ENCODE measurements at places on chromosomes 2 and 18.

DNA sequence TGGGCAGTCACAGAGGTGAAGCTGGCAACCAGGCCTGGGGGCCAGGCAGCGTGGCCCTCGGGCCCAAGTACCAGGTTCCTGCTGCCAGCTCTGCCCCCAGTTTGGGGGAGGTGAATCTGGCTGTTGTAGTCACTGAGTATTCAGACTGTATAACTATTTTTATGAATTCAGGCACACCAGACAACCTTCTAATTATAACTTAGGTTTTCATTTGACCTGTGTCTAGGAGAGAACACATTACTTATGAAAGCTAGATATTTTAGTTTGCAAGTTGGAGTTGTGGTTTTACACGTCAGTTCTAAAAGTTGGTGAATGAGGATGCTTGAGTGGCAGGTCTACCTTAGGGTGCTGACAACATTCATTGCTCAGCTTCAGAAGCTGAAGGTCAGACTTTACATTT, 71.7 kb downstream of the LIMS1 start:
- no peak for DNase-seq

GRCh38 chr18:55234366-55235093, 275.3 kb upstream of the CCDC68 start:
- DNase-seq = peak; percentile 89

DNA sequence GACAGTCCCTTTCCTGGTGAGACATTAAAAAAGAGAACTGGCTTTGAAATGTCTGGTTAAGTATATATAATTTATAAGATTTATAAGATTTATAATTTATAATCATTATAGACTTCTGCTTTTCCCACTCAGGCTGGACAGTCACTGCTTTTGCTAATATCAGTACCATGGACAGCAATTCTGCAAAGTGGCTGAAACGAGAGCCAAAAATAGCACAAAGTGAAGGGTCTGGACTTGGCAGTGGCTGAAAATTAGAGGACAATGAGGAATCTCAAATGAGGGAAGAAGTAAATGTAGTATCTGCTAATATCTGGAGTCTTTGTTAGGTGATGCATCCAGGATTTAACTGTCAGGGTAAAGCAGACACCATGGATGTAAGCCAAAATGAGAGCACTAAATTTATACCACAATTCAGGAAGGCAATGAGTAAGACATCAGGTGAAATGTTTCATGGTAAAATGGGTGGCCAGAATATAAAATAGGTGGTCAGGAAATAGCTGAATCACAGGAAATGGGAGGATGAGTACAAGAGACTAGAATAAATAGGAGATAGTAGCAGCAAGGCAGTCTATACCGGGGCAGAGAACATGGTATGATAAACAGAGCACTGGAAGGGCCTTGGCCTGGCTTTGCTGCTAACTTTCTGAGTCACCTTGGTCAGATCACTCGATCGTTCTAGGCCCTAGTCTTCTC, 39.6 kb upstream of the BOD1L2 start:
- DNase-seq = no peak

DNA sequence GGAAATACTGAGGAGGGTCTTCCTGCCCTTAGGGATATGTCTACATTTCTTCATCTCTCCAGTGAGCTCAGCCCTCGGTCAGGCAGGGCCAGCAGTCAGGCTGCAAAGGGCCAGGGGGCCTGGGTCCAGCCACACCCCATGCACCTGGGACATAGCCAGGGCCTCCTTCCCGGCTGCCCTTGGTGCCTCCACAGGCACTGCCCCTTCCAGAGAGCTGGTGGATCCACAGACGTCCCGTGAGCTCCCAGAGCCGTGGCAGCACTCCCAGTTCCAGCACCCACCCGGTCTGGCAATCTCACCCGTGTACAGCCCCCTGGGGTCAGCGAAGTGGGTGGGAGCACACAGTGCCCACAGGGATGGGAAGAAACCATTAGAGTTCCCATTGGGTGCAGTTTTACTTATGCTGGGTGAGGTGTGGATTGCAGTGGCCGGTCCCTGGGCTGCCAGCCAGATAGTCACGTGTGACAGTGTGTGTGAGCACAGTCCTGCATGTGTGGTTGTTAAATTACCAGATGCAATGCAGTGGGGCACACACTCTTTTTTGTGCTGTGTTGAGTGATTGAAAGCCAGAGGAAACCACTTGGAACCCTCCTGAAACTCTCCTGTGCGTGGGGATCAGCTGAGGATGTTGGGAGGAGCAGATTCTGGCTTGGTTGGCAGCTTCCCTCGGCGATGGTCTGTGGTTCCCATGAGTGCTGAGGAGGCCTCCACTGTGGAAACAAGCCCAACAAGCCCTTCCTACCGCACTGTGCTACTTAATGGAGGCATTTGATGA, 131.0 kb downstream of the SNTG2 start:
- no peak for DNase-seq

GRCh38 chr18:47883771-47884413, 46.6 kb downstream of the SMAD2 start:
- no peak for DNase-seq

DNA sequence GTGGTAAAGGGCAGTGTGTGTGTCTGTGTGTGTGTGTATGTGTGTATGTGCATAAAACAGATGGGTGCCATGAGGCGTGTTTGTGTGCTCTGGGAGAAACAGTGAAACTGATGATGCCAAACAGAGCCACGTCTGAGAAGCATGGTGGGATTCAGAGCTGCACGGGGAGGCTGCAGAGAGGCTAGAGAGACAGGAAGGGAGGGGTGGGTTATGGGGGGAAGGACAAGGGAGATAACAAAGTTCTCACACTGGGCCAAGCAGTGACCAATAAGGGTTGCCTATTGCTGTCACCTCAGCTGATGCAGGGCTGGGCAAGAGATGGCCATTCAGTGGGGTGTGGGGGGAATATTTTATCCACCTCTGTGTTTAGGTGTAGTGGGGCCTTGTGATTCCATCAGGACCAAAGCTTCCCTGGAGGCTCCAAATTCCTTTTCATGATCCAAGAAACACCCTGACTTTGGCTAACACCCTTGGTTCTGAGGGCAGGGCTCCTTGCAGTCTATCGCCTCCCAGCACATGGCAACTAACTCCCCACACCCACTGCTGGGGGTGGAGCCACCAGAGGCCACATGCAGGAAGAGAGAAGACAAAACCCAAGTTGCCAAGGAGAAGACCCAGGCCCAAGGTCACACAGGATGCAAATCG, 54.2 kb upstream of the POMC start:
- DNase-seq = no peak

DNA sequence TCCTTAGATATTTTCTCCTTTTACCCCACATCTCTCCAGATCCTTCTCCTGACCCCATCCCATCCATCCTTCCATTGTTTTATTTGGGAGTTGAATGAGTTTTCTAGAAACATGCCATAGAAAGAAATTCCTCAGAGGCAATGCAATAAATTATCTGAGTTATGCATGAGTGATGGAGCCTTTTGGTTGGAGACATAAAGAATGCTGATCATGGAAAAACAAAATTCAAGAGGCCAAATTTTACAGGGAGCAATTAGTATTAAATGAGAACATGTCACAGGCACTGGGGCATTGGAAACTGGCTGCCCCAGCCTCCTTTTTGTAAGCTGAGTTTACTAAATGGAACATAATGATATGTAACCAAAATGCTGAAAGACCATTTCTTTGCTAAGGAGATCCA, 74.2 kb upstream of the LCLAT1 start:
- no peak for DNase-seq

- no peak for DNase-seq
Measured at GRCh38 chr18:27213123-27213717, 28.1 kb upstream of the CHST9 start.

DNA sequence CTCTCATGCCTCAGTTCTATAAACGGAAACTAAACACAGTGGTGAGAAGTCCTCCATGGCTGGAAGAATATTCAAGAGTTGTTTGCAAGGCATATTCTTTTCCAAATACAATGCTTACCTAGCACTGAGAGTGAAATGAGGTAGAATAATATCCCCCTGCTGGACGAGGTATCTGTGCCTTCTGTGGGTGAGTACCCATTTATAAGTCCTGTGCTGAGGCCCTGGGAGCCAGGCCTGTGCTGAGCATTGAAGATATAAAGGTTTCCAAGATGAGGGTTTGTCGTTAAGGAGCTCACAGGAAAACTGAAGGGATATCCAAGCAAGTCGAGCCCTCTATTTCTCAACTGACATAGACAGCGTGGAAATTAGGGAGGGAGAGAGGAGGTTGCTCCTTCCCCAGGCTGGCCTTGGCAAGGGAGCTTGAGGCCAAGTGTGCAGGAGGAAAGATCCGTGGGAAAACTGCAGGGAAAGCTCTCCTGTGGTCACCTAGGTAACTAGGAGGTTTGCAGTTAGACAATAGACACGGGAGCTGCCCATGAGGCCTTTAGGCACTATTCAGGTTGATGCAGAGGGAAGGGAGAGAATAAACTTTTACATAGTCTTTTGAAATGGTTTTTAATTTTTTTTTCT, 17.6 kb downstream of the PTPRM start:
- DNase-seq = no peak

DNA sequence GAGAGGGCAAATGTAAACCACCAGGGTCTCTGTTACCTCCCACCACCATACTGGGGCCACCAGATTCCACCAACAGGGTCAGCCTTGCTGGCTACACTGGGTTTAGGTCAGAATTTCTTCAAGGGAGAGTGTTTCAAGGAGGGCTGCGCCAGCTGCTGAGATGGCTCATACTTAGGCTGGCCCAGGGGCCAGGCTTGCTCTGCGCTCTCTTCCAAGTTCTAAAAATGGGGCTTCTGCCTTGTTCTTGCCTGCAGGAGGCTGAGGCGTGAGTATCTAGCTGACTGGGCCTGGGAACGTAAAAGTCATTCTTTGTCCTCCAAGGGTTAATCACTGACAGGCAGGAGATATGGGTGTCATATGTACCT, 28.1 kb downstream of the MRPL33 start:
- no peak for DNase-seq

DNA sequence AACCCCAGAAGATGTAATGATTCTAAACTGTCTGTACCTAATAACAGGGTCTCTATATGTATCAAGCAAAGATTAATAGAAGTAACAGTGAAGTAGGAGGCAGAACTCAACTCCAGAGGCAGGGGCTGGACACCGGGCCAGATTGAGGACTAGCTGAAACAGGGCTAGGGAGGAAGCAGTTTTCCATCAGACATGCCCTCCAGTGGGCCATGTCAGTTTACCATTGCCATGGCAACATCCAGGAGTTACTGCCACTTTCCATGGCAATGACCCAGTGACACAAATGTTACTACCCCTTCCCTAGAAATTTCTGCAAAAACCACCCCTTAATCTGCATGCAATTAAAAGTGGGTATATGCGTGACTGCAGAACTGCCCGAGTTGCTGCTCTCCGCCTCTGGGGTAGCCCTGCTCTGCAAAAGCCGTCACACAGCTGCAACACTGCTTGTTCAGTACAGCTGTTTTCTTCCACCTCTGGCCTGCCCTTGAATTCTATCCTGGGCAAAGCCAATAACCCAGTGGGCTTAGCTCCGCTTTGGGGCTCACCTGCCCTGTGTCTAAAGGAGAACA, 58.7 kb downstream of the TMEM18 start:
- peak; percentile 0 for DNase-seq

DNA sequence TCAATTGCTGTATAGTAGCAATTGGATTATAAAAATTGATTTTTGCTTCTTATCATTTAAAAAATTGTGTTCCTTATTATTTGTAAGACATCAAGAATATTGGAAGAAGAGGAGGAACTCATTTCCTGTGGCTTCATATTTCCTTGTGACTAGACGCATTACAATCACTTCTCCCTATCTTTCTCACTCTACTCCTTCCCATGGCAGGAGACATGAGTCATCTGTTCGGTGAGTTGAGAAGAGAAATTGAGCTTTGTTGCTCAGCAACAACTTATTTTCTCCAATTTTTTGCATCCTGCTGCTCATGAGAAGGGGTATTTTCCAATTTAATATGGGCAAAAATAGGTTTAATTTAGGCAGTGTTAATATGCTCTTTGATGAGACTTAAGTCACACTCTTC, 1783.9 kb downstream of the SUCLG1 start:
- DNase-seq = no peak

- DNase-seq = no peak
Measured at GRCh38 chr2:210442457-210442856, 34.1 kb downstream of the LANCL1 start.

DNA sequence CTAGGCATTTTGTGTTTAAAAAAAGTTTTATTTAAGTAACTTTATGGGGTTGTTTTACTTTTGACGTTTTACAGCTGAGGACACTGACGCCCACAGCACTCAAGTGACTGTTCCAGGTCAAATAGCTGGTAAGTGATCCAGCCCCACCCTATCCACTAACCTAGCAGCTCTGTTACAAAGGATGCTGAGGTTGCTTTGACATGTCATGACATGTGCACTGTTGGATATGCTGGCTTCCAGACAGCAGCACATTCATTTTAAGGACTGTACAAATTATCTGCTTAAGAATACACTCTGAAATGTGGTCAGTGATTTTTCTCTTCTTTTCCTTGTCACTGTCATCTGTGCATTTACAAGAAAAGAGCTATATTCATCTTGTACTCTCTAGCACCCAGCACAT, 417.5 kb downstream of the ZEB2 start:
- no peak for DNase-seq

DNA sequence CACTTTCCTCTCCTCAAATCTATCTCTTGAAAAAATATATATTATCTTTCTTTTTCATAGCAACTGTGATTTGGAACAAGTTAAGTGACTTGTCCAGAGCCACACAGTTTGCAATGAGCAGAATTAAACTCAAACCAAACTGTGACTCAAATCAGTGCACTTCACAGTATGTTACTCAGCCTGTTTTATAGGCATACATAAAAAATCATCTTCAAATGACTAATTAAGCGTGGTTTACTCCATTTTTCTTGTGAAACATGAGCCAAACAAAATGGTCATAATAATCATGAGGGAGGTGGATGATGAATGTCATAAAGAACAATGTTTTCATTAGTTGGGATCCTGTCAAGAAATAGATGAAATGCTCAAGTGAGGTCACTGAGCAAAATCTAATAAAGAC, 6.1 kb upstream of the CCDC178 start:
- no peak for DNase-seq

DNA sequence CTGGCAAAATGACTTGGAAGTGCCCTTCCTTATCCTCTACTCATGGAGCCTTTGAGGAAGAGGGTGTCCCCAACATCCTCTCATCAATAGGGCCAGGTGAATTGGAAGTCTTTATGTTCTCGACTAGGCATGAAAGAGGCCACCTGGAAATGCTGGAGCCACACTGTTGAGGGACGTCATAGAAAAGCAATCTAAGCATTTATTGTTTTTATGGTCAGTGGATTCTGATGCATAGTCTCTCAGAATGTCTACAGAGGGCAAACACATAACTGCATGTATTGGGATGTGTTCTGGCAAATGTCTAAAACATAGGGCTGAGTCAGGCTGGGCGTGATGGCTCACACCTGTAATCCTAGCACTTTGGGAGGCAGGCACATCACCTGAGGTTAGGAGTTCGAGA, 246.6 kb upstream of the SP5 start:
- no peak for DNase-seq

Measured in retina (tissue), 1 donor.